ENCODE measurements at places on chromosomes 5 and 9. TPM values are rescaled to one million over a fixed set of nuclear protein-coding genes. Genes with fewer than 3 reads are reported as not detected.

DNA sequence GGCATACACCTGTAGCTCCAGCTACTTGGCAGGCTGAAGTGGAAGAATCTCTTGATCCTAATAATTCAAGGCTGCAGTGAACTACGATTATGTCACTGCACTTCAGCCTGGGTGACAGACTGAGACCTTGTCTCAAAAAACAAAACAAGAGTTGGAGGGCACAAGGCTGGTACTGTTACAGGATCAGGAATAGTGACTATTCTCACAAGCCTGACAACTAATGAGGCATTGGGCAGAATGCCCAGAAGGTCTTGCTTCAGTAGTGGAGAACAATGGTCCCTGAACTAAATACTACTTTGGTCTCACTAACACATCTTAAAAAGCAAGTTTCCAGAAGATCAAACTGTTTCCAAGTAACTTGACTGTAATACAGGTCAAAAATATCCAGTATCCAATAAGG is 182.9 kb upstream of the RFX3 start:
- no peak overlapping the region for H3K27ac ChIP-seq
- no peaks in the 10 kb centered on the region for H3K4me1 ChIP-seq
- DNase-seq, result no peak
- H3K27me3 ChIP-seq, result no peaks in the 10 kb centered on the region

GRCh38 chr9:7121055-7121454 is 363.3 kb downstream of the KDM4C start:
- no peak for DNase-seq
- no peak overlapping the region for H3K4me3 ChIP-seq
- no peaks in the 10 kb centered on the region for H3K27me3 ChIP-seq
- H3K36me3 ChIP-seq, result no peaks in the 10 kb centered on the region
- H3K27ac ChIP-seq, result no peak overlapping the region

DNA sequence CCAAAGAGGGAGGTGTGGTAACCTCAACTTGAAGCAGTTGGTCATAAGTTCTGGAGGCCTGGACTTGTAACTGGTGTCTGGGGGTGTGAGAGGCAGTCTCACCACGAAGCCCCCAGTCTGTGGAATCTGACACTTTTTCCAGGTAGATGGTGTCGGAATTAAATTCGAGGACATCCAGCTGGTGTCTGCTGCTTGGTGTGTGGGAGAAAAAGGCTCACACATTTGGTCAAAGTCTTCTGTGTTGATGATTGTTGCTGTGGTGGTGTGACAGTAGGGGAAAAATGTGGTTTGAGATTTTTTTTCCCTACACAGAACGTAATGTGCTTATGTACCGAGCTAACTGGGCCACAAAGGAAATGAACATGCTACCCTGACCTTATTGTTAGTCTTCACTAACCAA is 251.9 kb downstream of the MAT2B start:
- H3K4me3 ChIP-seq, result no peak overlapping the region
- H3K36me3 ChIP-seq, result no peaks in the 10 kb centered on the region
- H3K4me1 ChIP-seq, result no peaks in the 10 kb centered on the region
- no peaks in the 10 kb centered on the region for H3K27me3 ChIP-seq
- no peak overlapping the region for H3K27ac ChIP-seq

DNA sequence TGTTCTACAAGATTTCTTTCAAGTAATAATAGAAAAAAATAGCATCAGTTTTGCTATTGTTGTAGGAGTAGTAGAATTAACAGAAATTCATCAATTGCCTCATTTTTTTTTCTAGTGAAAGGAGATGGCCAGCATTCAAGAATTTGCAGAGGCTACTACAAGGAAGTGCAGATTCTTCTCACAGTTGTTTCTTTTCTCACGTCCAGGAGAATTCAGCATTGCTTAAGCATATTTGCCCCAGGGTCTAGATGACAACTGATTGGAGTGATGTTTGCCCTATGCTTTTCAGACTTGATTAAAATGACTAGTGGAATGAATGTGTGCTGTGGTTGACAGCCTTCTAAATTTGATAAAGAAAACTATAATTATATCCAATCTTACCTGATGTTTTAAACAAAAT is 46.6 kb upstream of the SLC12A2 start:
- no peaks in the 10 kb centered on the region for H3K4me1 ChIP-seq
- no peak overlapping the region for H3K4me3 ChIP-seq

NR2F1-AS1 gene
- polyA plus RNA-seq, result not detected

GRCh38 chr5:177393206-177393765 is 7.2 kb downstream of the PFN3 start:
- H3K4me1 ChIP-seq, result peaks cover 29% of the 10 kb centered on the region
- H3K27ac ChIP-seq, result no peak overlapping the region
- no peaks in the 10 kb centered on the region for H3K36me3 ChIP-seq
- no peak for DNase-seq
- H3K27me3 ChIP-seq, result no peaks in the 10 kb centered on the region
